Articular chondrocyte of knee joint (primary cell): ENCODE measurements at places on chromosomes 7 and 10. TPM values are rescaled to one million over a fixed set of nuclear protein-coding genes. Genes with fewer than 3 reads are reported as not detected.

GPR15LG gene
- not detected in 2 replicates for total RNA-seq

SOSTDC1 gene
- total RNA-seq = not detected in 2 replicates

AKR1C1 gene
- 196 and 264 TPM in 2 replicates for total RNA-seq

IFIT1 gene
- 33.3 and 45.0 TPM in 2 replicates for total RNA-seq

LRGUK gene
- total RNA-seq = 0.26 and 0.76 TPM in 2 replicates

PDE6C gene
- total RNA-seq = not detected in 2 replicates

COL26A1 gene
- 0.13 and 0.22 TPM in 2 replicates for total RNA-seq

RBM20 gene
- under 0.01 and 0.39 TPM in 2 replicates for total RNA-seq

DENND2A gene
- total RNA-seq = 0.78 and 0.97 TPM in 2 replicates

REEP3 gene
- 102 and 126 TPM in 2 replicates for total RNA-seq
